ENCODE measurements at places on chromosomes 12 and 14. TPM values are rescaled to one million over a fixed set of nuclear protein-coding genes. Genes with fewer than 3 reads are reported as not detected.

DNA sequence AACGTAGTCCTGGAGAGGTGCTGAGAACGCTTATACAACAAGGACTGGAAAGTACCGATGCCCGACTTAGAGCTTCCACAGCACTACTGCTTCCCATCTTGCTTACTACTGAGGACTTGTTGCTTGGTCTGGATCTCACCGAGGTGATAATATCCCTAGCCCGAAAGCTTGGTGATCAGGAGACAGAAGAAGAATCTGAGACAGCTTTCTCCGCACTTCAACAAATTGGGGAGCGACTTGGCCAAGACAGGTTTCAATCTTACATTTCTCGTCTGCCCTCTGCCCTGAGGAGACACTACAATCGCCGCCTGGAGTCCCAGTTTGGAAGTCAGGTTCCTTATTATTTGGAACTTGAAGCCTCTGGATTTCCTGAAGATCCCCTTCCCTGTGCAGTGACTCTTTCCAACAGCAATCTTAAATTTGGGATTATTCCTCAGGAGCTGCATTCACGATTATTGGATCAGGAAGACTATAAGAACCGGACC is 1.1 kb downstream of the TOGARAM1 start:
- no peak for DNase-seq

Gene CHFR
- total RNA-seq: 35.7 TPM

Gene LRTM2
- total RNA-seq: not detected

Gene AVPR1A
- total RNA-seq: 0.29 TPM

Gene TAS2R30
- total RNA-seq: 0.07 TPM
